ENCODE measurements at places on chromosomes 6 and 20.
A peak's percentile ranks its signal among the peaks of the same experiment; 100 is the strongest.

GRCh38 chr6:13478525-13478966 lies 8.9 kb downstream of the GFOD1 start:
- DNase-seq: no peak

- DNase-seq: no peak
Observed at GRCh38 chr20:15805154-15805553, 768.1 kb downstream of the KIF16B start.

GRCh38 chr6:120129228-120129627 lies 779.7 kb upstream of the MAN1A1 start:
- no peak for DNase-seq

GRCh38 chr20:4216142-4216735 lies 200.9 kb upstream of the RNF24 start:
- no peak for DNase-seq

DNA sequence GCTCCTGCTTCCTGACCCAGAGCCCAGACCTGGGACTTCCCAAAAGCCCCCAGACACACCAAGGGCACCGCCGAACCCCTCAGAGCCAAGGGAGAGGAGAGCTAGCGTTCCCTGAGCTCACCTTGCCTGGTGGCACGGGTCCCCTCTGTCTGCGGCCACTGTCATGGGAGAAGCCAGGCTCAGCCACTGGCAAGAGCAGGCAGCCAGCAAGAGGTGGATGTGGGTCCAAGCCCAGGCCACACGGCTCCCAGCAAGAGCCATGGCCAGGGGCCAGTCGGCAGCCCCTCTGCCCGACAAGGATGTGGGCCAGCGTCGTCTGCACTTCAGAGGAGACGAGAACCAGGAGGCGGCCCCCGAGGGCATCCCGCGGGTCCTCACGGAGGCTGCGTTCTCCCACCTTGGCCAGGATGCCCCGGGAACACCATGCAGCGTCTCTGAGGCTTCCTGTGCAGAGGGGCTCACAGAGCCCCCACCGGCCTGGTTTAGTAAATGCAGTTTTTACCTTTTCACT lies 2.2 kb upstream of the PPDPF start:
- no peak for DNase-seq

- peak; percentile 67 for DNase-seq
Observed at GRCh38 chr6:74976026-74976425, 229.8 kb downstream of the COL12A1 start.

DNA sequence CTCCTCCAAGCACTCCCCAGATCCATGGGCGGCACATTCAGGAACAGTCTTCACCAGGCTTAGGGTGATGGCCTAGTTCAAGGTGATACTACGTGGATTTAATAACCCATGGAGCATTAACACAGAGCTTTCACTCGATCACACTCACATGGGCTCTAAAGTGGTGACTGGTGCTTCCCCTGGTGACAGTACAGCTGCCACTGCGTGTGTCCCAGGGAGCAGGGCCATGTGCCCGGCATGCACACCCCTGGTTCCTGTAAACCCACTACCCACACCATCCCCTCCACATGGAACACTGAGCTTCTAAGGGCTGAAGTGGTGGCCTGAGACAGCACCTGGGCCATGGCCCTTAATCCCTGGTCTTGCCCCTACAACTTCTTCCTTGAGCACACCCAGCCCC lies 27.8 kb upstream of the APMAP start:
- no peak for DNase-seq

DNA sequence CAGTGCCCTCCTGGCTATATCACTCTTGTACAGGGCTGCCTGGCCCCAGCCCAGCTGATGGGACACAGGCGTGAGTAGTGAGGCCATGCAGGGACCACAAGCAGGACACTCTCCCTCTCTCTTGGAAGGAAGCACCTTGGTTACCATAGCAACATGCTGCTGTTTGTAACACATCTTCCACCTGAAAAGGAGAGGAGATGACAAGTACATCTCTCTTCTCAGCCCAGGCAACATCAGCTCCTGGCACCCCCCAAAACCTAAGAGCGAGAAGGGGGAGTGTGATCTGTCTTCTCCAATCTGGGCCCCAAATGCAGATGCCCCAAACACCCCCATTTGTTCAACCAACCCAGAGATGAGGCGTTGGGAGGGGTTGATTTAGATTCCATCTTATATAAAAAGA lies 49.9 kb downstream of the KCNB1 start:
- DNase-seq: no peak

GRCh38 chr6:164124986-164125385 lies 710.5 kb downstream of the QKI start:
- no peak for DNase-seq

- DNase-seq: peak; percentile 34
Observed at GRCh38 chr6:142030115-142030619, 102.6 kb upstream of the GJE1 start.

DNA sequence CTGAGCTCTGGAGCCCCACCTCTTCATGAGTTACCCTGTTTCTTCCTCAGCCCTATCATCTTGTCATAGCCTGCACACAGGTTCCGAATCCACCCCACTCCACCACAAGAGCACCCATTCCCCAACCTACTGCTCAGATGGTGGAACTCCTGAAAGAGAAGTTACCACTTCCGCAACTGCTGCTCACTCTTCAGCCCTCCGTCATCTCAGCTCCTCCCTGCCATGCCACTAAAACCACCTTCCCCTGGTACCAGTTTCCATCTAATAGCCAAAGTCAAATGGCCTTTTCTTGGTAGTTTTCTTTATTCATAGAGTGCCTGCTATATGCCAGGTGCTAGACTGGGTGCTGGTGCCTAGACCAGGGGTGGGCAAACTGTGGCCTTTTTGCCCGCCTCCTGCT lies 3.9 kb downstream of the RAB22A start:
- peak; percentile 24 for DNase-seq

DNA sequence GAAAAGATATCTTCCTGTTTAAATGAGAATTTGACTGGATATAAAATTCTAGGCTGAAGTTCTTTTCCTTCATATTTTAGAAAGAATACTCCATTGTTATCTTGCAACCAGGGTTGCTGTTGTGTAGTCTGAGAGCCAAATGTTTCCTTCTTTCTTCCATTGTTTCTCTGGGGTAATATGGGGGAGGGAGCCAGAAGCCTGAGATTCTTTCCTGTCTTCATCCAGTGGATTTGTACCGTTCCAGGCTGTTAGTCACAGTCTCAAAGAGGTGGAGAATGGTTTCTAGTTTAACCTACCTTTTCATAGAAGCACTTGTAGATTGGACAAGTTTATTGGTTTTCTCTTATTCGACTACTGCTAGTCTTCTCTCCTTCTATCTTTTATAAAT lies 6.1 kb upstream of the ULBP3 start:
- DNase-seq: no peak

- no peak for DNase-seq
Observed at GRCh38 chr6:18406955-18407749, 20.0 kb downstream of the RNF144B start.

- DNase-seq: no peak
Observed at GRCh38 chr6:117531346-117531745, 48.9 kb downstream of the DCBLD1 start.

DNA sequence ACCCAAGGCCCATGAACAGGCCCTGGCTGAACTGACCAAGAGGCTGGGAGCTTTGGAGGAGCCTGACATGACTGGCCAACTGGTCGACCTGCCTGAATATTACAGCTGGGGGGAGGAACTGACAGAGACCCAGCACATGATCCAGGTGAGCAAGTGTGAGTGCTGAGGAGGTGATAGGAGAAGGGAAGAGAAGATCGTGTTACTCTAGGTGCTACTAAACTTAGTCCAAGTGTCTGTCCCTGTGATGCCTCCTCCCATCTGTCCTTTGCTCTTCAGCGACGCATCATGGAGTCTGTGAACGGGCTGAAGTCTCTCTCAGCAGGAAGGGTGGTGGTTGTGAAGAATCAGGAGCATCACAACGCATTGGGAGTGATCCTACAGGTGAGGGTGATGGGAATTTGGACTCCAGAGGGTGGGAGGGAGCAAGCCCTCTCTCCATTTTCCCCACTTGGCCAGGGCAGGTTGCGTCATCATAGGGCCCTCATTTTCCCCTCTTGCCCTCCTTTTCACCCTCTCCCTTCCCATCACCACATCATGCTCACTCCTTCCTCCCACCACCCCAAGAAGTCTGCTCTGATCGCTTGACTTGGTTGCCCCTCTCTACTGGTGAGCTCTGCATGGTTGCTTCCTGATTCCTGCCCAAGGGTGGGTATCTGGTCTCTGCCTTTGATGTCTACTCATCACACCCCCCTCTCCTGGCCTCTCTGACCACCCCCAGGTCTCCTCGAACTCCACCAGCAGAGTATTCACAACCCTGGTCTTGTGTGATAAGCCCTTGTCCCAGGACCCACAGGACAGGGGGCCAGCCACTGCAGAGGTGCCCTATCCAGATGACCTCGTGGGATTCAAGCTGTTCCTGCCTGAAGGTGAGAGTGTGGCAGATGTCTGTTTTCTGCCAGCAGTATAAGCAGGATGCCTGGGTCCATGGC lies 4.7 kb downstream of the DXO start:
- DNase-seq: no peak

DNA sequence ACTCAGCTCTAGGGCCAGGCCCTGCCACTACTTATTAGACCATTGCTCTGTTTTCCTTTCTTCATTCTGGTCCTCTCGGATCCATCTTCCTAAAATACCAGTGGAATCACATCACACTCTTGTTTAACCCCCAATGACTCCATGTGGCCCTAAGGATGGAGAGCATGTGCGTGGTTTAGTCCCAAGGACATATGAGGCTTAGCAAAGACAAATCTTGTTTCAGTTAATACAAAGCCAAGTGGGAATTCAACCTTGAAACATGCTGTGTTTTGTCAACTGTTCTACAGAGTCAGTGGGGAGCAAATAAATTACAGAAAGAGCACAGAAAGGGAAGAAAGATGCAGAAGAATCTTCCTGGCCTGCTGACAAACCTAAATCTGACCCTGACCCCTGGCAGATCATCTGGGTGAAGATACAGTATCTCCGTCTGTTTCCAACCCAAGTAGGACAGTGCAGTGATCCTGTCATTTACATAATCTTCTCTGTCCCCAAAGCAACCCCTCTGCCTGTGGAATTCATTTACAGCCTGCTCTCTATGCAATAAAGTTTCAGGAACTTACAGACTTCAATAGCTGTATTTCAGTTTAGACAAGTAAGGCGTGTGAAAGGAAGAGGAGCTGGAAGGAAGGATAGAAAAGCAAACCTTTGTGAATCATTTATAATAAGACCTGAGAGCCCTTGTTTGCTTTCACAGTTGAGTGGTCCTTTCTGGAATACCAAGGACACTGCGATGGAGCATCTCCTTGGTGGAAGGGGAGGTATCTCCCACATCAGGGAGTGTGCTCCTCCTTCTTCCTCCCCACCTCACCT lies 144.0 kb downstream of the THBS2 start:
- DNase-seq: no peak

DNA sequence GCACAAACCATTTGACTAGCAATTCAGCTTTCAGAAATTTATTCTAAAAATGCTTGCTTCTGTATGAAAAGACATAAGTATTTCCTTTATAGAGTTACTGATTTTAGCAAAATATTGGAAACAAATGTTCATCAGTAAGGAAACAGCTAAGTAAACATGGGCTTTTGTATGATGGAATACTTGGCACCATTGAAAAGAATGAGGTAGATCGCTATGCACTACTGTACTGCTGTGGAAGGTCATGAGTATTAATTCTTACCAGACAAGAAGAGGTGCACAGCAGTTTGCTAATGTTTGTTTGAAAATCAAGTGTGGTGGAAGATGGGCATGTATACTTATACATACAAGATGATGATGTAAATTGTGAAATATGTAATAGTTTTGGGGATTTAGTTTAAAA lies 73.0 kb downstream of the FARS2 start:
- DNase-seq: no peak

DNA sequence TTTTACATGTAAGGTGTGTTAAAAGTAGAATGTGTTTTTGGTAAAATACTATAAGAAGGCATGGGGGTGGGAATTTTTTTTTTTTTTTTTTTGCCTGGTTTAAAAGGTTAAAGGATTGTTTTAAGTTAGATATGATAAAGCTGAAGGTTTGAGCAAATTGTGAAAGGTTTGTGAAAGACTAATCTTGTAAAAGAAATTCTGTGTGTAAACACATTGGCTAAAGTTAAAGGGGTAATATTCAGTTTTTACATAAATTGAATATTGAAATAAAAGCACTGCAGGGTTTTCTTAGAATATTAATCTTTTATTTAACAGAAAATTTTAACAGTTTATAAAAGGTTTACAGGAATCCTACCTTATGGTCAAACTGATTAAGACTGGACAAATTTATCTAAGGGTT lies 105.7 kb downstream of the DTNBP1 start:
- DNase-seq: no peak

DNA sequence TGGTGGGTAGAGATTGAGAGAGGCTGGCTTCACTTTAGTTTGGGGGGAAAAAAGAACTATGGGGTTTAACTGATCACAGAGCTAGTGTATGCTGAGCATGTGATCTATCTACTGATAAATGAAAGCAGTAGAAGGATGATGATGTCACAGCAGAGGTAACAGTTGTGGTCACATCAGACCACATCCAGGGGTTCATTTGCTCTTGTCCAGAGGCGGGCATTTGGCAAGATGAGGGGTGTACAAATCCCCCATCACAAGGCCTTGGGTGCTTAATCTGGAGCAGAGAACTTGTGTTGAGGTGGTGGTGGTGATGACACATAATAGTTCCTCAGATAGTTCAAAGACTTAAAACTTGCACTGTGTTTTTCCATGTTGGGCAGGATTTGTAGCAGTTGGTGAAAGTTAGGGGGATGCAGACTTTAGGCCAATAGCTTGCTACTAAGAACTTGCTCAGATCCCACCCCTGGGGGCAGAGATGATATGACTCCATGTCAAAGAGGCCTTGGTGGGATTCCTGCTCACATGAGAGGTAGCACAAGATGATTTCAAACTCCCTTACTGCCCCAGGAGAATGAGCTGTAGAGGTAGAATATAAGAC lies 63.4 kb downstream of the PRDM1 start:
- DNase-seq: no peak

GRCh38 chr6:85610182-85610895 lies 16.7 kb upstream of the SNX14 start:
- DNase-seq: no peak

DNA sequence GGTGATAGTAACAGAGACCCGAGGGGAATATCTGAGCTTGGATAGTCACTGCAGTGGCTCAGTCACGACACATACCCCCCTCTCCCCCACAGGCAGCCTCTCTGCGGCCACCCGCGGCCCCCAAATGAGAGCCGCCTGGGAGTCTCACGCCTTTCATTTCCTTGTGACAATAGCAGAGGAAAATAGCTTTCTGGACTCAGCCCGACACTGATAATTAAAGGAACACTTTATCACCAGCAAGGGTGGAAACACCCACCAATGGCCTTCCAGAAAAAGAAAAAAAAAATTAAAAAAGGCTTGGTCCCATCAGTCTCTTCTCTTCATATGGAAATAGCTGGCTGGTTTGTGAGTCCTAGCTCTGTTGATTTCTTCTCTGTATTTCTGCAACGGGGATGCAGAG lies 35.1 kb upstream of the KCNG1 start:
- no peak for DNase-seq

GRCh38 chr6:96911171-96911570 lies 13.4 kb upstream of the KLHL32 start:
- DNase-seq: no peak

- peak; percentile 64 for DNase-seq
Observed at GRCh38 chr6:141264101-141264500, 868.6 kb upstream of the GJE1 start.

- DNase-seq: peak; percentile 71
Observed at GRCh38 chr20:44540834-44541233, 19.0 kb upstream of the SERINC3 start.

- DNase-seq: no peak
Observed at GRCh38 chr20:51190783-51191180, 167.9 kb upstream of the KCNG1 start.

Measured in epithelial cell of esophagus (primary cell).